ENCODE measurements at places on chromosomes 1 and 21. TPM values are rescaled to one million over a fixed set of nuclear protein-coding genes. Genes with fewer than 3 reads are reported as not detected.

DNA sequence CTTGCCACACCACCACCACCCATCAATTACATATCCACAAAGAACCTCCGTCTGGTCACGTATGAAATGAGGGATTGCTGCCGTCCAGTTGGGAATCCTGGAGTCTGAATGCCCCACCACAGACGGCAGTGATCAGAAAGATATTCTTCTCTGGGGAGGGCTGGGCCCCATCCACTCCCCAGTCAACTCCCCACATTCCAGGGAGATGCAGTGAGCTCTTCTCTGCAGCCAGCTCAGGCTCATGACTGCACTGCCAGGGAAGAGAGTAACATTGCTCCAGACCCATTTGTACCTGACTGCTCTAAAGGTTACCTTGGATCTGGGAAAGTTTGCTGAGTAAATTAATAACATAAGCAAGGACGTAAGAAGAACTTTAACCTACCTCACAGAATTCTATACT is 18.3 kb downstream of the DEGS1 start:
- DNase-seq, result no peak

OR2L5 gene
- not detected for polyA plus RNA-seq

ATP1A4 gene
- polyA plus RNA-seq, result 0.24 TPM

DNA sequence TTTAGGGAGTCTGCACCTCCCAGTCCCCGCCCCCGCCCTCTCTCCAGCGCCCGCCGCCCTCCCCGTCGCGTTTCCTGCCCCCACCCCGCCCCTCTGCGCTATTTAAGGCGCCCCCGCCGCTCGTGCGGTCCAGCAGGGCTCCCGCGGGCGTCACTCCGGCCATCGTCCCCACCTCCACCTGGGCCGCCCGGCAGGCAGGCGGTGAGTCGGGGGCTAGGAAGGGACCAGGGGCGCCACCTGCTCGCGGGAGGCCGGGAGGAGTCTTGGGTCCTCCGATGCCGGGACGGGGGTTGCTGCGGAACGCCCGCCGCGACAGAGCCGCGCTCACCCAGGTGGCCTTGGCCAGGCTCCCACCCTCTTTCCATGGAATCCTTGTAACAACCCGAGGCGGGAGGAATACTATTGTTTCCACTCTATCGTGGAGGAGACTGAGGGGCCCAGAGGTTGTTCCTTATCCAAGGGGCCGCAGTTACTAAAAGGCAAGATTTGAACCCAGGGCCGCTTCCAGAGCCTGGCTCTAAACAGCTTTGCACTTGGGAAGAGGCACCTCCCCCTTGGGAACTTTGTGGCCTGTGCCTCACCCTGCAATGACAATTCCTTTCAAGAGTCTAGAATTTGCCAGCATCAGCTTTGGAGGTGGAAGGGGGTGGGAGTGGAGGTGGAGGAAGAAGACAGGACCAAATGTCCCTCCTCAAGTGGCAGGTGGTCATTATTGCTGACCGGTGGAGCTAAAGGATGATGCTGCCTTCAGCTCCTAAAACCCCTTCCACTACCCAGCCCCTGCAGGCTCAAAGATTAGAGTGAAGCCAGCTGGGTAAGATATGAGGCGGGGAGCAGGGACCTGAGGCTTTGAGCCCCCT is at the start of gene GJA4:
TSS of gene GJA4 (plus strand) at position 132 of the 860 bp plus-strand sequence. CDS start 1,215 bp downstream, outside the sequence.
- DNase-seq, result no peak

DNA sequence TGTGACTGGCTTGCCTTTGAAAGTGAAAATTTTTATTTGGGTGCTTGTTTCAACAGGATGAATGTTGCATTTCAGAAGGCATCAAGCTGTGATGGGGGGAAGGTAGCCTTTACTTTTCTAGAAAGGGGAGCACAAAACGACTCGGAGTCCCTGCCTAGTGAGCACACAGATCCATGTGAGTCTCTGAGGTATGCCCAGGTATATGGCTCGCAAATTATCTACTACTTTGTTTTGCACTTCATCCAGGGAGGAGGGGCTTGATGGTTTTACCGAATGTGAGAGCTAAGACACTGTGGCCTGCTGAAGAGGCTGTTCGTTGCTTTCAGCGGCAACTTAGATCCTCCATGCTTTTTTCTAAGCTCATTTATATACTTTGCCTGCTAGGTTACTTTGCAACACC is 537.7 kb upstream of the PTBP2 start:
- DNase-seq, result no peak

DNA sequence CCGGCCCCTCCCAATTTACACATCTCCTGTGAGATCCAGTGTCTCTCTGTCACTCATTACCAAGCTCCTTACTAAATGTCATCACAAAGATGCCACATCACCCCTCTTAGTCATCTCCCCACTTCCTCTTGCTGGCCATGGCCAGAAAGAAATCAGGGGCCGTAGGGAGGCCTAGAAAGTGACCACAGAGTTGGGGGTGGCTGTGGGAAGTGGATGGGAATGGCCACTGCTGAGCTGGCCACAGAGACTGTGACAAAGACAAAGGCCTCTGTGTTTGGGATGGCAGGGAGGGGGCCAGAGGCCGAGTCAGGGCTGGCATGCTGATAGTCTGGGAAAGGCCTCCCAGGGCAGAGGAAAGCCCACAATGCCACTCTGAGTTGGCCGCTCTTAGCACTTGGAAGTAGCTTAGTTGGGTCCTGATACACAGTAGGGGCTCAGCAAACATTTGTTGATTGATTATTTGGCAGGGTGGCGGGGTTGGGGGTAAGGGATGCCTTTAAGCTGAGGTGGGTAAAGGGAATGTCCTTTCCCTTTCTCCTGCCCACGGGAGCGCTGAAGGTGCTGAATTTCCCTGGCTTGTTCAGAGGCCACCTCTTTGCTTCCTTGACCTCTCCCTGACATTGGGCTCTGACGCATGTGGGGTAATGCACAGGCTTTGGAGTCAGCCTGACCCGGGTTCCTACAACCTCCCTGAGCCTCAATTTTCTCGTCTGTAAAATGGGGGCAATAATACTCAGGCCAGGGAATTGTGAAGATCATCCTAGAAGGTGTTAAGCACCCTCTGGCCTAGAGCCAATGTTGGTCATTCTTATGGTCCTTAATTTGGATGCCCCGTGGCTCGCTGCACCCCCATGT is 13.2 kb downstream of the NAV1 start:
- no peak for DNase-seq

GRCh38 chr1:57623039-57623790 is 199.4 kb upstream of the DAB1 start:
- DNase-seq, result peak; percentile 28

GRCh38 chr1:27361044-27361402 is 5.7 kb downstream of the MAP3K6 start:
- DNase-seq, result no peak

- no peak for DNase-seq
Measured at GRCh38 chr1:205600085-205600484, 31.7 kb downstream of the ELK4 start.

- no peak for DNase-seq
Measured at GRCh38 chr1:60978421-60979357, 103.7 kb upstream of the NFIA start.

UBASH3A gene
- 0.17 TPM for polyA plus RNA-seq

- DNase-seq, result no peak
Measured at GRCh38 chr1:44620072-44620471, 54.2 kb downstream of the TMEM53 start.

- DNase-seq, result no peak
Measured at GRCh38 chr1:178540204-178540603, 27.3 kb downstream of the TEX35 start.

DNA sequence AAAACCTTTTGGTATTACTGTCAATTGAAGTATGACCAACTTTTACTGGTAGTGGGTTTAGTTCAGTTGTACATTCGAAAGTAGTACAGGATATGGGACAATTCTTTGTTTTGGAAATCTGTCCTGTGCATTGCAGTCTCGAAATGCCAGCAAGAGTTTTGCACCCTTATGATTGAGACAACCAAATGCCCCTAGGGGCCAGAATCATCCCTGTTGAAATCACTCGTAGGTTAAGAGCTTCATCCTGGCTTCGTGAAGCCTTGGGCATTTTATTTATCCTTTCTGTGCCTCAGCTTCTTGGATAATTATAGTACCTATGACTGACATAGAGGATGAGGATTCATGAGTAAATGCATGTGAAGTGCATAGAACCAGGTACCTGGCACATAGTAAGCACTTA is 2.4 kb upstream of the GOLT1A start:
- DNase-seq, result no peak

CYP4A11 gene
- polyA plus RNA-seq, result not detected

KIF21B gene
- 6.8 TPM for polyA plus RNA-seq

DNA sequence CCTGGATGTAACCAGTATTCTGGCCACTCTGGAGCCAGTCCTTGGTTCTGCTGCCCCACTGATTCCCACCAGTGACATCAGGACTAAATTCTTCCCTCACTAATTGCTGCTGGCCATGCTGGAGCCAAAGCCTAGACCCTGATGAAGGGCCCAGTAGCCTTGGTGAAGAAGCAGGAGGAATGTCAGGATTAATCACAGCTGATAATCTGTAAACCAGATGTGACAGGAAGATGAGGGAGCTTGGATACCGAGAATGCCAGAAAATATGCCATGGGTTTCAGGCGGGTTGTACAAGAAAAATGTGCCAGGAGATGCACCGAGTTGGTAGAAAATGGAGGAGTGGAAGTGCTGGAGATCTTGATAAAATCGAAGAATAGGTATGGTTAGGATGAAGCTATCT is 119.0 kb upstream of the PPP2R5A start:
- DNase-seq, result no peak

TIE1 gene
- 99.7 TPM for polyA plus RNA-seq
